ENCODE measurements at places on chromosomes 6 and 20. TPM values are rescaled to one million over a fixed set of nuclear protein-coding genes. Genes with fewer than 3 reads are reported as not detected.

GRCh38 chr6:2684103-2684749 is 66.5 kb downstream of the MYLK4 start:
- H3K36me3 ChIP-seq = no peaks in the 10 kb centered on the region
- no peak for DNase-seq
- no peak overlapping the region for H3K4me3 ChIP-seq
- H3K27ac ChIP-seq = no peak overlapping the region
- no peaks in the 10 kb centered on the region for H3K27me3 ChIP-seq

DNA sequence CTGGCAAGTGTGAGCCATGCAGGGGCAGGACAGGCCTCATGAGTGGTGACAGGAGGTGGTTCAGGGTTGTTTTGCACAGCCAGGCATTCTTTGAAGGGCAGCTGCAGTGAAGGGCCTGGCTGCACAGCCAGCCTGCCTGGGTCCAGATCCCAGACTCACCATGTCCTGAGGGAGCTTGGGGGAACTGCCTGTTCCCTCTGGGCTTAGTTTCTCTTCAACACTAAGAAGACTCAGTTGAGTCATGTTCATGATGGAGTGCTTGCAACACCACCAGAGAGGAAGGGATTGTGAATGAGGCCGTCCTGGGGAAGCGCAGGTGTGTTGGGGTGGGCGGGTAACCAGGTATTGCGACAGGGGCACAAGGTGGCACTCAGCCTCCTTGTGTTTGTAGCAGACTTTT is 102.4 kb downstream of the CDH26 start:
- H3K27me3 ChIP-seq = no peaks in the 10 kb centered on the region
- H3K27ac ChIP-seq = peak overlapping the region; percentile 4
- H3K4me1 ChIP-seq = peaks cover 44% of the 10 kb centered on the region
- H3K36me3 ChIP-seq = no peaks in the 10 kb centered on the region

DNA sequence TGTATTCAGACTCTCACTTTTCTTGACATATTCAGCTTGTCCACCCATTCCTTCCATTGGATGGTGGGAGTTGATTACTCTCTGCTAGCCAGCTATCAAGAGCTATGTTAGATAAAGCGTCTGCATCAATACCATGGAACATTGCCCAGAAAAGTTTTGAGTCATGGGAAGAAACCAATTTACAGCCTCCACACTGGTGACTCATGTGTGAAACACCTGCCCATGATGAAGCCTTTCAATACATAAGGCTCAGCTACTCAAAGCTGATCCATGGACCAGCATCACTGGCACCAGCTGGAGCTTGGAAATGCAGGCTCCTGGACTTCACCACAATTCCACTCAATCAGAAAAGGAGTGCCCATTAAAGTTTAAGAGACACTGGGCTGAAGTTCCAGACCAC is 16.1 kb downstream of the PLA2G7 start:
- no peak overlapping the region for H3K4me3 ChIP-seq
- no peaks in the 10 kb centered on the region for H3K27me3 ChIP-seq
- H3K4me1 ChIP-seq = no peaks in the 10 kb centered on the region
- H3K27ac ChIP-seq = no peak overlapping the region

DNA sequence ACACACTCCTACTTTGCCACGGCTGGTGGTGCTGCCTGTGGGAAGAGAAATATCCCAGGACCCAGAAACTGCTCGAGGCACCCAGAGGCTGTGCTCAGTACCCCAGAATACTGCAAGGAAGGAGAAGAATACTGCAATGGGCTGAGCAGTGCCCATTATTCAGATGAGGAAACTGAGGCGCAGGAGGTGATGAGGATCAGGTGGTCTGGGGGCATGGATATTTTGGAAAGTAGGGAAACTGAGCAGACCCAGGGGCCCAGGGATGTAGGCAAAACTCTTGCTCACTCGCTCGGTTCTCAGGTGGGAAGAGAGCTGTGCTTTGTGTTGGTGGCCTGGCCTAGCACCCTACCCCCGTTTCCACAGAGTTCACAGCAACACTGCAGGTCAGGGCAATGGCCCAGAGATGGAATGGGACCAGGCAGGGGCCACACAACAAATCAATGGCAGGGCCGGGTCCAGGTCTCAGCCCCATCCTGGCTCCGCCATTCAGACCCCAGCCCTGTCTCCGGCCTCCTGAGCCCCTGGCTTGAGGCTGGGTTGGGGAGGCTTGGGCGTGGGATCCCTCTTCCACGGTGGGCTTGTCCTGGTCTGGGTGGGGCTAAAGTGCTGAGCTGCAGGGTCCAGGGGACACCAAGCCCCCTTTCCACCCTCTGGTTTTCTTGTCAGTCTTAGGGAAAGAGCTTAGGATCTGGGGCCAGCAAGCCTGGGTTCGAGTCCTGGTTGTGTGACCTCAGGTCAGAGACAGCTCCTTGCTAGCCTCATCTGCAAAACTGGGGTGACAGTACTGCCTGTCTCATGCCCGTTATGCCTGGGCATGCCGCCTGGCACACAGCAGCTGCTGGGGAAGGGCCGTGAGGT is 33.9 kb downstream of the SUN5 start:
- no peaks in the 10 kb centered on the region for H3K36me3 ChIP-seq
- H3K27ac ChIP-seq = no peak overlapping the region
- no peak overlapping the region for H3K4me3 ChIP-seq
- peak; percentile 58 for DNase-seq

C2 gene
- 2.9 TPM for total RNA-seq

SOX4 gene
- 11.5 TPM for total RNA-seq

GRCh38 chr6:112249489-112249888 is 4.9 kb downstream of the LAMA4 start:
- no peaks in the 10 kb centered on the region for H3K27me3 ChIP-seq
- DNase-seq = no peak
- no peaks in the 10 kb centered on the region for H3K36me3 ChIP-seq
- H3K4me3 ChIP-seq = no peak overlapping the region
- peak overlapping the region; percentile 53 for H3K27ac ChIP-seq
- peaks cover 40% of the 10 kb centered on the region for H3K4me1 ChIP-seq

DNA sequence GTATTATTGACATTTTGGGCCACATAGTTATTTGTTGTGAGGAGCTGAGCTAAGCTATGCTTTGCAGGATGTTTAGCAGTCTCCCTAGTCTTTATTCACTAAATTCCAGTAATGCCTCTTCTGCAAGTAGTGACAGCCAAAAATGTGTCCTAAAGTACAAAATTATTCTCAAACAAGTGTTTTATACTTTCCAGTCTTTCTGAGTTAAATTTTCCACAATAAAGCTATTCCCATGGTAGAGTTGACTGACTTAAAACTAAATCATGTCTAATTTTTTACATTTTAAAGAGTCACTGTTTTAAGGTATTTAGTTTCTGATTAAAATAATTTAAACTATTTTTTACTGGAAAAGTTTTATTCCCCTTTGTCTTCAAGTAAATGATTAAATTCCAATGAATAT is 717.8 kb upstream of the HS3ST5 start:
- no peak overlapping the region for H3K27ac ChIP-seq
- DNase-seq = no peak
- no peaks in the 10 kb centered on the region for H3K36me3 ChIP-seq

GRCh38 chr6:111154981-111155380 is 67.7 kb downstream of the SLC16A10 start:
- H3K27ac ChIP-seq = no peak overlapping the region
- no peaks in the 10 kb centered on the region for H3K4me1 ChIP-seq
- no peaks in the 10 kb centered on the region for H3K27me3 ChIP-seq
- no peaks in the 10 kb centered on the region for H3K36me3 ChIP-seq
- no peak for DNase-seq
- H3K4me3 ChIP-seq = no peak overlapping the region

CGA gene
- total RNA-seq = not detected

BEND6 gene
- total RNA-seq = 1.5 TPM

DNA sequence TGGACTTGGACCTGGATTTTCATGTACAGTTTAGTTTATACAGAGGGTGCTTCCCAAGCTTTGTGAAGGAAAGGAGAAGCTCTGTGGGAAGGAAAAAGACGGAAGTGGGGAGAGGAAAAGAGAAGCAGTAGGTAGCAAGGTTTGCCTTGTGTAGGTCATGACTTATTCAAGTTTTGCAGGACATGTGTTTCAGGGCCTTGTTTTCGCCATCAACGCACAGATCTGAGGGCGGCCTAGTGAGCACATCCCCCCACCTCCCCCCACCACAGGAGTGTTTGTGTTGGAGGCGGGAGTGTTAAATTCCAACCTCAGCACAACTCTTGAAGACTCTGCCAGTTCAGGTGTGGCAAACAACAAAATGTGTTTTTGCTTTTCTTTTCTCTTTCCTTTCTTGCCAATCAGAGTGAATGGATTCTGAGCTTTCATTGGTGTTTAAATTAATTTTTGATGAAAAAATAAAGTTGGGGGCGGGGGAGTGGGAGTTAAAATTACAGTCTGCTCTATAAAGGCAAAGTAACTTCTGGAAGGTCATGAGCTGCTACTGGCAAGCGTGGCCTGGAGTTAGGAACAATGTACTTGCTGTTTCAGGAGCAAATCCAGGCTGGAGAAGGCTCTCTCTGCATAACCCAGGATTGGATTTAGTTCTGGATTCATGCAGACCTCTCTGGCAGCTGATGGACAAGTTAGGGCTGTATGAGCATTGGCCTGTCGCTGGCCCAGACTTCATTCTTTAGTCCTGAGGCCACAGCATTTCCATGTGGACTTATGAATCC is 338.5 kb downstream of the CD83 start:
- no peak overlapping the region for H3K27ac ChIP-seq
- no peak overlapping the region for H3K4me3 ChIP-seq
- H3K27me3 ChIP-seq = no peaks in the 10 kb centered on the region
- no peaks in the 10 kb centered on the region for H3K4me1 ChIP-seq
- no peak for DNase-seq

ELOVL2 gene
- total RNA-seq = 0.25 TPM

ZC2HC1B gene
- not detected for total RNA-seq

- no peaks in the 10 kb centered on the region for H3K4me1 ChIP-seq
- H3K4me3 ChIP-seq = no peak overlapping the region
- no peaks in the 10 kb centered on the region for H3K36me3 ChIP-seq
- DNase-seq = no peak
- H3K27ac ChIP-seq = no peak overlapping the region
- H3K27me3 ChIP-seq = no peaks in the 10 kb centered on the region
Observed at GRCh38 chr6:75024828-75025227, 181.0 kb downstream of the COL12A1 start.

DNA sequence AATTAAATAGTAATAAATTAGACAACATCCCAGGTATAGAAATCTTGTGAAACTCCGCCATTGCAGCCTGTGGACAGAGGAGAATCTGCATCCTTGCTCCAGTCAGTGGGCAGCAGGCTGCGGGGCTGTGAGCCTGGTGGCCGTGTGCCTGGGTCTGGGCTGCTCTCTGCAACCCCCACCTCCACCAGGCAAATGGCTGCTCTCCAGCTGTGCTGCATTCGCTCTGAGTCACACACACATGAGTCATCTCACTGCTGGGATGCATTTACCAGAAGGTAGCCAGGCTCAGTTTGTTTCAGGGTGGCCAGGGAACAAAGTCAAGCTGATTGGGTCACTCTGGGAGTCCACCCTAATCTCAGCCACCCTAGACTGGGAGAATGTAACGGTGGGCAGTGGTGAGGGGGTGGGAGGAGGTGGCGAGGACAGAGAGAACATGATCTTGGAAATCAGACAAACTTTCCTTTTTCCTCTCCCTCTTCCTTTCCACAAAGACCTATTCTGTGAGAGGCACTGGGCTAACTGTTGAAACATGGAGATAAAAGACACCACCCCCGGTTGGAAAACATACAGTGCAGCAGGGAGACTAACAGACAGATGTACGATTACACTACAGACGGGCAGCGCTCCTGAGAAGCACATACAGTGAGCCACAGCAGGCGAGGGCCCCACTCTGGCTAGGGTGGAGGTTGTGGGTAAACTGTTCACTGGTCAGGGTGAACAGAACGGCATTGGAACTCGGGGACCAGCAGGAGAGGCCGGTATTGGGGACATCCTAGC is 59.2 kb downstream of the TRAM2 start:
- H3K4me3 ChIP-seq = no peak overlapping the region
- no peaks in the 10 kb centered on the region for H3K27me3 ChIP-seq
- H3K36me3 ChIP-seq = no peaks in the 10 kb centered on the region

CPXM1 gene
- 19.4 TPM for total RNA-seq

GRCh38 chr6:148328876-148329555 is 13.6 kb upstream of the SASH1 start:
- no peaks in the 10 kb centered on the region for H3K27me3 ChIP-seq
- peak overlapping the region; percentile 51 for H3K27ac ChIP-seq
- no peaks in the 10 kb centered on the region for H3K36me3 ChIP-seq
- peaks cover 28% of the 10 kb centered on the region for H3K4me1 ChIP-seq

PAX1 gene
- not detected for total RNA-seq

ZFAND3 gene
- total RNA-seq = 31.2 TPM

GRCh38 chr6:132491881-132492280 is 21.0 kb downstream of the STX7 start:
- H3K27me3 ChIP-seq = no peaks in the 10 kb centered on the region
- H3K4me3 ChIP-seq = no peak overlapping the region
- H3K27ac ChIP-seq = no peak overlapping the region

DNA sequence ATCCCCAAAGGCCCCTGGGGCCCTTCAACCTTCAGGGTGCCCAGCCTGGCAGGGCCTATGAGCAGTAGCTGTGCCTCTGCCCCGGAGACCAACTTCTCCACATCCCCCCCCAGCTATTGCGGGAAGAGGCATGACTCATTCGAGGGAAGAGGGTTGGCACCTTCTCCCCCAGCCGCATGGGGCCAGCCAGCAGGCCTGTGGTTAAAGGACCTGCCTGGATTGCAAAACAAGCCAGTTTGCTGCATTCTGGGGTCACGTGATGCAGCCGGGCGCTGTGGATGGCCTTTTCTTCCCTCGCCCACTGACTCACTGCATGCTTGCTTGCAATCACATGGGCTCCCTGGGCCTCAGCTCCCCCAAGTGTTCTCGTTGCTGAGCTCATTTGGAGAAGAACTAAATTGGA is 182.5 kb downstream of the MAFB start:
- no peak overlapping the region for H3K27ac ChIP-seq
- H3K4me1 ChIP-seq = peaks cover 24% of the 10 kb centered on the region
- H3K27me3 ChIP-seq = no peaks in the 10 kb centered on the region
- no peak for DNase-seq
- no peaks in the 10 kb centered on the region for H3K36me3 ChIP-seq

IRAK1BP1 gene
- 4.2 TPM for total RNA-seq

DNA sequence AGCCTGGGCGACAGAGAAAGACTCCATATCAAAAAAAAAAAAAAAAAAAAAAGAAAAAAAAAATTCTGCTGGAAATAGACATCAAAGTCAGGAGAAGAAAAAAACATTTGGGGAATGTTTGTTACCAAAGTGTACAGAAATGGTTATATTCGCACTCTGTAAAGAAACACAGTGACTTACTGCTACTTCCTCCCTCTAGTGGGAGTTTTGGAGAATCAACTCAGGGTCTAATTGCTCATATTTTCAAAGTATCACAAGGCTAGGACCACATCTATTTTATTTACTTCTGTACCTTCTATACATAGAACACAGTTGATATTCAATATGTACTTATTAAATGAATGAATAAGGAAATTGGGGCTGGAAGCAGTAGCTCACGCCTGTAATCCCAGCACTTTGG is 24.4 kb downstream of the ARG1 start:
- no peaks in the 10 kb centered on the region for H3K27me3 ChIP-seq
- H3K4me1 ChIP-seq = no peaks in the 10 kb centered on the region
- H3K27ac ChIP-seq = no peak overlapping the region
- no peaks in the 10 kb centered on the region for H3K36me3 ChIP-seq

ADGRF4 gene
- total RNA-seq = 10.1 TPM

DNA sequence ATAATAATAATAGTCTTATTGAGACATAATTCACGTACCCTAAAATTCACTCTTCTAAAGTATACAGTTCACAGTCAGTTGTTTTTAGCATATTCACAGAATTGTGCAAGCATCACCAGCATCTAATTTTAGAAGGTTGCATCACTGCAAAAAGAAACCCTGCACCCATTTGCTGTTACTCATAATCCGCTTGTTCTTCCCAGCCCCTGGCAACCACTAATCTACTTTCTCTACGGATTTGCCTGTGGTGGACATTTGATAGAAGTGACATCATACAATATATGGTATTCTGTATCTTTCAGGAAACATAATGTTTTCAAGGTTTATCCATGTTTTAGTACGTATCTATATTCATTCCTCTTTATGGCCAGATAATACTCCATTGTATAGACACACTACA is 41.5 kb upstream of the FAM184A start:
- no peaks in the 10 kb centered on the region for H3K27me3 ChIP-seq
- H3K4me1 ChIP-seq = no peaks in the 10 kb centered on the region
- no peak overlapping the region for H3K4me3 ChIP-seq

SLC17A2 gene
- not detected for total RNA-seq

All from vagina (tissue), 2 donors.